ENCODE measurements at places on chromosomes 6 and 20.

- DNase-seq: no peak
Observed at GRCh38 chr6:136113736-136114173, 136.4 kb downstream of the MTFR2 start.

- no peak for DNase-seq
Observed at GRCh38 chr6:46347669-46348068, 143.6 kb downstream of the RCAN2 start.

- no peak for DNase-seq
Observed at GRCh38 chr6:12749531-12750379, 33.2 kb downstream of the PHACTR1 start.

DNA sequence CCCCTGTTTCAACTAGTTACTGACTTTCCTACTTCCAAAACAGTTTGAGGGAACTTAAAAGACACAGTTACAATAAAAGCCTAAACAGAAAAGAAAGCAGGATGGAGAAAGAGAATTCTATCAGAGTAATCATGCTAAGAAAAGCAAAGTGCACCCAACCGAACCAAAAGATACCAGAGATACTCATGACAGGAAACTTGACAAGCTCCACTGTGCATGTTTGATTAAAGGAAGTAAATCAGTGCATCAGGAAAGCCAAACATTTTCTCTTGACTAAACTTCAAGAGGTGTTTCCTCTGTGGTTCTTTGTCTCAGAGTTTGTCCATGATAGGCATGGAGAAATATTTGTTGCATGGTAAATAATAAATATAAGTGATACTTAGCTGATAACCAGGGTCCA is 138.9 kb downstream of the PACRG start:
- DNase-seq: no peak

DNA sequence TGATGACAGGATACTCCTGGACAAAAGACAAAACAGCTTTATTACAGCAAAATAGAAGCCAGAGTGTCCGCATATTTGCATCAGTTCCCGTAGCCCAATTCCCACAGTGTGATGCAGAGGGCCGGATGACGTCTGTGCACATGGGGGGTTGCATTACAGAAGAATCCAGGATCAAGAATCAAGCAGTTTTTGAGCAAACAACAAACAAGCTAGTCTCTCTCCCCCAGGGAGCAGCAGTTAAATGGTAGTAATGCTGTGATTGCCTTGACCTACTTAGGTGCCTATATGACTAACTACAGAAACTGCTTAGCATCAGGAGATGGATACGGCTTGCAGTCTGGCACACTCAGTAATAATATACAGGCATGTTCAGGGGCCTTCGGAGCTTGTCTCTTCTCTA is 3.2 kb upstream of the SDHAF4 start:
- DNase-seq: no peak

GRCh38 chr20:19934792-19935491 is 82.2 kb upstream of the NAA20 start:
- no peak for DNase-seq

- DNase-seq: no peak
Observed at GRCh38 chr6:157186785-157187181, 136.5 kb downstream of the TMEM242 start.

DNA sequence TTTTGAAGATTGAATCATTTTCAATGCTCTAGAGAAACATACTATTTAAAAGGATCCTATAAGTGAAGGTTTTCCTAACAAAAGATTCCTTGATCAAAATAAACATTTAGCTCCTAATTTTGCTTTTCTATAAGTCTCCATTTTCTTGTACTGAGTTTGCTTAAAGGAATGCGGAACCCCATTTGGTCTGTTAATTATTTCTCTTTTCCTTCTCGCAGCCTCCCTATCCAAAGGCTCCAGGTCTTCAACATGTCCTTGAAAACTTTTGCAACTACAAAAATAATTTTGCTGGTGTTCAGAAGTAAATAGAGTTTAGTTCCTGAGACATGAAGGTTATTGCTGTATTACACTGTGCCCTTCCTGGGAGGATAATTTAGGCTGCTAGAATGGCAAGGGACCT is 8.3 kb upstream of the NPEPL1 start:
- DNase-seq: no peak

- no peak for DNase-seq
Observed at GRCh38 chr6:45898941-45899682, 116.5 kb downstream of the CLIC5 start.
